Activated effector memory CD4-positive, alpha-beta T cell treated with anti-CD3 and anti-CD28 coated beads, Interleukin-2, amount 50 U/mL, for 16 hours (primary cell): ENCODE measurements at places on chromosomes 5 and 9.

DNA sequence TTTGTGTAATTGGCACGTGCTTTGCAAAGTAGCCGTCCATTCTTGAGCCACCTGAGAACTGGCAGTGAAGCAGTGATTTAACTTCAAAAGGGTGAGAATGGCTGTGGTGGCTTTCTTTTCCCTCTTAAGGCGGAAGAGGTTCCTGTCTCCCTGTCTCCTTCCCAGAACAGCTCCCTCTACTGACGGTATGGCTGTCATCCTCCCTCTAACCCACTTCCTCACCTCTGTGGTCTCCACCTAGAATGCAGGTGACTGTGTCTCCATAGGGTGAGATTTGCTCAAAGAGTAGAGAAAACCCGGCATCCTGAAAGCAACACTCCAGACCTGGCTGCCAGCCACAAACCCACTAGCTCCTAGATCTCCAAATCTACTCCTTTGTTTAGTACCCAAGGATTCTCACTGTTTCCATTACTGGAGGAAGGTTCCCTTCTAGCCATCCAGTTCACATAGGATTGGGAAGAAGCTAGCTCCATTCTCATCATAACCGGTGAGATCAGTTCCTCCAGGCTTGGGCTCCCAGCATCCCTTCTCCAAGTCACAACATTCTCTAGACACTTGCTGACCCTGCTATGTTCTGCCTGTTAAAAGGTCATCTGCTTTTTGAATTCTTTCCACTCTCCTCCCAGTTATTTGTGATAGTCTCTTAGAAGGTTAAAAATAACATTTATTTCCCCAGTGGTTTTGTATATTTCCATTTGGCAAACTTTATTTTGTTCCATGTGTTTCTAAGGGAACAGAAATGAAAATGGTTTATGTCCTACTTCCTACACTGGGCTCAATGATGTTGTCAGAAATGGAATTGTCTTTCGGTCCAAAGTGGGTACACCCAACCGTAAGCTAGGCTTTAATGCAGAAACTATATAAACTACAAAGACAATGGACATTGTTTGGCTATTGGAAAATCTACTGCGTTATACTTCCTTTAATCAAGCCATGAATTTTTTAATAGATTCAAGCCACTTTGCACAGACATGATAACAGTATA, 269.4 kb downstream of the CWC27 start:
- no peak for DNase-seq

DNA sequence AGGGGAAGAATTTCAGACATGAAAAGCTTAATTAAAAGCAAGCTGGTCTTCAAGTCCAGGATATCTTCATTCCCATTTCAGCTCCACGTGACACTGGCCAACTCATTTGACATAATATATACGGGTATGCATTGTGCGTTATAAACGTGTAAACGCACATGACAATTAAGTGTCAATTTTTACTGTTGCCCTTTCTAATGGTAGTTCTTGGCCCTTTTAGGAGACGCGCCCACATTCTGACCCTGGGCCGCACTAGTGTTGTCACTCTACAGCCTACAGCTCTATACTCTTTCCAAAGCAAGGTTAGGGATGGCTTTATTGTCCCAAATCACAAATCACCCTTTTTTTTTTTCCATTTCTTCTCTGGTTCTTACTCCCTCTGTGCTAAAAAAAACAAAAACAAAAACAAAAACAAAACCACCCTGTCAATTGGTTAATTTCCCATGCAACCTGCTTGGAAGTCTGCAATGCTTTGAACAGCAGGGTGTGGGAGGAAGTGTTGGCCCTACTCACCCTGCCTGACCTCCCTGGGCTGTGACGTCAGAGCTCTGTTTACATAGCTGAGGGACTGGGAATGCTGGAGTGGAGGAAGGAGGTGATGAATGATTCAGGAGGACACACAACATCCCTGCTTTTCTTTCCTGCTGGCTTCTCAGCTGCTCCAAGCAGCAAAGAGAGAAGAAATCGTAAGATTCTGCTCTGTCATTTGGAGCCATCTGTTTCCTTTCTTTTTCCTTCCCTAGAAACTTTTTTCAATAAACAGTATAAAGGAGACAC, 19.3 kb downstream of the RFK start:
- no peak for DNase-seq

DNA sequence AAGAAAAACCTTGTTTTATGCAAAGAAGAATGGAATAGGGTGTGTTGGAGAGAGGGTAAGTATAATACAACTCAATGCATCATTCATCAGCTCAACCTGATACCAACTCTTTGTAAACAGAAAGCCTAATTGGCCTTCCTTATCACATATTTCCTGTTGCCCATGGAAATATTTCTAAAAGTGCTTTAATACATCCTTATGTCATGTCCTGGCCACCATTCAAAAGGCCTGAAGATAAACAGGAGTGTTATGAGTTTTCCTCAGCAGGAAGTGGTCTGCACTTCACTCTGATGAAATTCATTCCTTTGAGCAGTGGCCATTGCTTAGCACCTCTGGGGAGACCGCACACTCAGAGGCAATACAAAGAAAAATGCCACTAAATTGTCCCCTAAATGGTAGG, 511.2 kb downstream of the SEMA5A start:
- DNase-seq = no peak

GRCh38 chr9:104915049-104915448, 12.9 kb downstream of the ABCA1 start:
- DNase-seq = no peak

DNA sequence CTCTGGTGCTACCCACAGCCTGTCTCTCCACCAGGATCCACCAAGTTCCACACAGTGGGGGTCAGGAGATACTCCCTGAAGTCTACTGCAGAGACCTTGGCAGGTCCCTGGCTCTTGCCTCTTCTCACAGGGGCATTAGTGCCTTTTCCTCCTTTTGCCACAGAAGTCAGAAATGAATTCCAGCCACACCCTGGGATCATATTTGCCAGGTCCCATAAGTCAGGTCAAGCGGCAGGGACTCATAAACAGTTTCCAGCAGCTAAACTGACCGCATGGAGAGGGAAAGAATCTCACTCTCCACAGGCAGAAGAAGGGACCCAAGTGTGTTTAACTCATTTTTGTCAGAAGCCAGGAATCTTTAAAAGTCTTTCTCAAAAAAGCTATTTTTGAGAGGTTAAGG, 13.3 kb upstream of the IFNK start:
- DNase-seq = no peak

DNA sequence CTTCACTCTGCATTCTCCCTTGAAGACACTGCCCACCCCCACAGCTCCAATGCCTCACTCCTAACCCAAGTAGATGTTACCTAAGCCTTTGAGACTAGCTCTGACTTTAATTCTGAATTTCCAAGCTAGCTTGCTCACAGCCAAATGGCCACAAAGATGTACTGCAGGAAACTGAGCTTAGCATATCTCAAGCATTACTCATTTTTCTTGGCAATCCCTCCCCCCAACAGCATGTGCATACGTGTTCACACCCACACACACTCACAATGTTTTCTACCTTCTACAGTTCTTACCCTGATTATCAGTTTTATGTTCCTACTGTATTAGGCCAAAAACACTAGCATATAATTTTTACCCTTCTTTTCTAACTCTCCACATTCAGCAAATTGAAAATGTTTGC, 13.7 kb upstream of the GRIA1 start:
- no peak for DNase-seq

DNA sequence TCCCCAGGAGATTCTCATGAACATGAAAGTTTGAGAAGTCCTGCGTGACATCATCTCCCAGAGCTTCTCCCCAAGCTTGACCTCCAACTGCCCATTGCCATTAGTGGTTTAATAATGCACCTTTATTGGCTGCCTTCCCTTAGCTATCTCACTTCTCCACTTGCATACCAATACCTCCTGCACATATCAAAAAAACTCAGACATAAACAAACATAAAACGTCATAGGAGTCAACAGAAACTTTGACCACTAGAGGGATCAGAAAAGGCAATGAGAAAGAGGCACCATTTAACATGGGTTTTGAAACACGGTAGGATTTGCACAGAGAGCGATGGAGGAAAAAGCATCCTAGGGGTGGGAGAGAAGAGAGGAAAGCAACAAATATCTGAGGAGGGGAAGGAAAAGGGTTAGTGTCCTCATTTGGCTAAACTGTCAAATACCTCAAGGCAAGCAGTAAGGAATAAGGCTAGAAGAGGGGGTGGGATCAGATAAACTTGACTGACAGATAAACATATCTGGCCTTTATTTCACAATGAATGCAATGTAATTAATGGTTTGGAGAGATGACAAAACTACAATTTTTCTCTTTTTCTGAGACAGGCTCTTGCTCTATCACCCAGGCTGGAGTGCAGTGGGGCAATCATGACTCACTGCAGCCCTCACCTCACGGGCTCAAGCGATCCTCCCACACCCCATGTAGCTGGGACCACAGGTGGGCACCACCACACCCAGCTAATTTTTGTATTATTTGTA, 27.0 kb downstream of the GNAQ start:
- DNase-seq = no peak

DNA sequence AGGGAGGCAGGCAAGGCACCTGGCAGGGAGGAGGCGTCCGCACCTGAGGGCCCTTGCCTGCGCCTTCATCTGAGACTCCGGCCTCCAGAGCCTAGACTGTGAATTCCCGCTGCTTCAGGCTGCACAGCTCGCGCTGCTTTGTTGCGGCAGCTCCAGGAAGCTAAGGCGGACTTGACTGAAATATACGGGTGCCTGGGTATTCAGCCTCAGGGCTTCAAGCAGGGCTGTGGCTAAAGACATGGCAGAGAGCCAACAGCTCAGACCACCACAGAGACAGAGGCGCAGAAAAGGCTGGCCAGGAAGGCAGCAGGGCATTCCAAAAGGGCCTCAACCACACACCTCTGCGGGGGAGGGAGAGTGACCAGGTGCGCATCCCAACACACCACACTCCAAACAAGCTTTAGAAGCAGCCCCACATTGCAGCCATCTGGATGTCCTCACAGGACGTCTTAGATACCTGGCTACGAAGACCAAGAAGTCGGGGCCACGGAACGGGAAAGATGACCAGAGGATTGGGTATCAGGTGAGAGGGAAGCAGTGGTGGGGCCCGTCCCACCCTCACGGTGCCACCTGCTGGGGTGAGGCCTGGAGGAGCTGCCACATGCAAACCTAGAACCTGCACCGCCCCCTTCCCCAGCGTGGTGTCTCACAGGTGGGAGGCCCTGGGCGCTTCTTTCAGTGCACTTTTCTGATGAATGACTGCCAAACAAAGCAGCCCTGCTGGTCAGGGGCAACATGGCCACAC, 1.7 kb upstream of the DPH7 start:
- DNase-seq = no peak

- DNase-seq = no peak
Measured at GRCh38 chr5:16903480-16904300, 32.4 kb downstream of the MYO10 start.

- DNase-seq = no peak
Measured at GRCh38 chr5:125412561-125413495, 666.4 kb upstream of the ZNF608 start.

GRCh38 chr5:17769277-17769676, 135.0 kb downstream of the TAF11L14 start:
- no peak for DNase-seq

- no peak for DNase-seq
Measured at GRCh38 chr9:114472765-114473446, 32.4 kb downstream of the WHRN start.

DNA sequence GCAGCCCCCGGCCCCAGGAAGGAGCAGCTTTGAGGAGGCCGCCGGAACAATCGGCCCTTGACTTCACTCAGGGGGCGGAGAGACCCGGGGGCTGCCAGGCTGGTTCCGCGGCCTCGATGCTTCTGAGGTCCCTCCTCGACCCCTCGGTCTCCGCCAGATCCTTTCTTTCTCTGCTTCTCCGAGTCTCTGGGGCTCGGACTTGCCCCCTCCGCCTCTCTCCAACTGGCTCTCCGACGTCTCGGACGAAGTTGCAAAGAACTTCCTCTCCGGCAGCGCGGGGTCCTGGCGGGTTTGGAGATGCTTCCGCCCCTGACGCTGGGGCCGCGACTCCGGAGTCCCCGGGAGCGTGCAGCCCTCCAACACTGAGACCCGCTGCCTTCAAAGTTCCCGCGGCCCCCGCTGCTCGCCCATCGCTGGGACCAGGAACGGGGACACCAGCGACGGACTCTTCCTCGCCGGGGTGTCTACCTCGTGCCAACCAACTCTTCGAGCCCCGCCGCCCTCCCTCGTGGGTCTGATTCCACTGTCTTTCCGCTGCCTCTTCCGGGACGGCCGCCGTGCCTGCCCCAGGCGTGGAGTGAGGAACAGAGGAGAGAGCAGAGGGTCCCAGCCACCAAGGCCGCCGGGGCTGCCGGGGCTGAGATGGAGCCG, 7.0 kb downstream of the PAX5 start:
- no peak for DNase-seq

- no peak for DNase-seq
Measured at GRCh38 chr9:34211395-34211794, 32.6 kb downstream of the UBAP1 start.

DNA sequence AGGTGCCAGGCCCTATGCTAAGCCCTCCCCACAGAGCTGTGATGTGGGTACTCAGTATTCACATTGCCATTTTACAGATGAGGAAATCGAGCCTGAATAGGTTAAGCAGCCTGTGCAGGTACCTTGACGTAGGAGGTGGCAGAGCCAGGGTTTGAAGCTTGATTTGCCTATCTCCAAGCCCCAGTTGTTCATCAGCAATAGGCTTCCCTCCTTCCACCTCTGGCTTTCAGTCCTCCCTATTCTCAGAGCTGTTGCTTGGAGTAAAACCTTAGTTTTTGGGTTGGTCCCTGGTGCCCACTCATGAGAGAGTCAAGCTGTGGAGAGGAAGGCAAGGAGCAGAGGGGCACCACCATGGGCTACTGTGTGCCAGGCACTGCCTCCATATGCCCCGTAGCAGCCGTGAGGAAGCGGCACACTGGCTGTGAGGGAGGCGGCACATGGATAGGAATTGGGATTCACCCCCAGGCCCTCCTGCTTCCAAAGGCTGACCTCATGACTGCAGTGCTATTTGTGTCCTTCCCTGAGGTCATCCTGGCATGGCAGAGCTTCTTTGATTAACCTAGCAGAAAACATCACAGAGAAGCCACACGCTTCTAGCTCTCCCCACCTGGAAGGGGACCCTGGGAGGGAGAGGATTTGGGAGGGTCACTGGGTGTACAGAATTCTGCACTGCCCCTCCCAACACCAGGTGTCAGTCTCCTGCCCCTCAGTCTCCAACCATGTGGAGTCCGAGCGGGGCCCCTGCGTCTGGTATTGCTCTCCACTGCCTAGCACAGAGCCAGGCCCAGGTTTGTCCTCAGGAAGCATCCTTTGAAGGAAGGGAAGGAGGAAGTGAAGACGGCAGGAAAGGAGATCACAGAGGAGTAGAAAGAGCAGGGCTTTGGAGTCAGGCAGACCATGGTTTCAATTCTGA, 109.8 kb downstream of the RGS3 start:
- peak; percentile 37 for DNase-seq

DNA sequence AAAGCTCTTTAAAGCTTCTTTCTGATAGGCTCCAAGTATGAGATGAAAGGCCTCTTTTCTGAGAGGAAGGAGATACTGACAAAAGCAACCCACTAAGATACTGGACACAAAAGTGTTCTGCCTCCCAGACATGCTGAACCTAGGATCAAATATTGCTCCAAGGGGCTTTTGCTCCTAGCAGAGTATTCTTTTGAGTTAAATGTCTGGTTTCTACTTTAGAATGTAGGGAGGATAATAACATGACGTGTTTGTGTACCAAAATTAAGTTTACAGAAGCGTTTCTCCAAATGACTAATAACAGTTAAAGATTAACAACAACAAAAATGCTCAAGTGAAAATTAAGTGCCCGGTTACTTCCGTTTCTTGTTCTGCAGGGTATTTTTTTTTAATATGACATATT, 2293.3 kb upstream of the C9orf72 start:
- no peak for DNase-seq

- DNase-seq = no peak
Measured at GRCh38 chr5:107652839-107653607, 17.7 kb downstream of the EFNA5 start.

GRCh38 chr5:2153350-2153749, 270.6 kb upstream of the IRX4 start:
- DNase-seq = no peak
